Stimulated activated CD8-positive, alpha-beta memory T cell treated with anti-CD3 and anti-CD28 coated beads, Interleukin-15, amount 100 ng/mL, for 4 hours (primary cell): ENCODE measurements at places on chromosomes 2 and 18.

DNA sequence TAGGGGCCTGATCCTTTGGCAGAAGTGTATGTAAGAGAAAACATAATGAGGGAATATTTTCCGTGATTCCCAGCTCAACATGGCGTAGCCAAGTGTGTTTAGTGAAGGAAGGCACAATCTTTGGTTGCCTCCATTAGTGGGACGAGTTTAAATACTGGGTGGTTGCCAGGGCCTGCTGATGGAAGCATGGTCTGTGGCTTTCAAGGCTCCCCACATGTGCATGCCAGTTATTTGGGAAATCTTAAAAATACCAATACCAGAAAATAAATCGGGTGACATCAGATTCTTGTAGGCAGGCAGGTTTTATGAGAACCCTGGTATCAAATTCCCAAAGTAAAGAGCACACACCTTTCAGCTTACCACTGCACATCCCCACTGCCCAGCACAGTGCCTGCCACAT, 7.1 kb downstream of the MYL12A start:
- no peak for DNase-seq

- DNase-seq: no peak
Measured at GRCh38 chr2:231184319-231184718, 14.1 kb upstream of the ARMC9 start.

DNA sequence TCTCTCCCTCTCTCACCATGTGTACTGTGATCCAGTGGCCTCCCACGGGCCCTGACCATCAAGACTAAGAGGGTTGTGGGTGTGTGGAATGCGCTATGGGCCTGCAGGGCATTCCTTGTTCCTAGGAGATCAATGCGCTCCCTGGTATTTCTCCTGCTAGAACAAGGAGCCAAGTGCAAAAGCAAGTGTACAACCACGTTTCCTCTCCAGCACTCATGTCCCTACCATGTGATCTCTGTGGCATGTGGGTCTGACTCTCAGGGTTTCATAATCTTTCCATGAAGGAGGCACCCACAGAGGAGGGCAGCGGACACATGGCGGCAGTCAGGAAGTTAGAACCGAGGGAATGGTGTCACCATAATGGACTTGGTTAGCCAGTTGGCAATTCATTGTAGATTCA, 91.4 kb downstream of the MAPK4 start:
- DNase-seq: no peak

DNA sequence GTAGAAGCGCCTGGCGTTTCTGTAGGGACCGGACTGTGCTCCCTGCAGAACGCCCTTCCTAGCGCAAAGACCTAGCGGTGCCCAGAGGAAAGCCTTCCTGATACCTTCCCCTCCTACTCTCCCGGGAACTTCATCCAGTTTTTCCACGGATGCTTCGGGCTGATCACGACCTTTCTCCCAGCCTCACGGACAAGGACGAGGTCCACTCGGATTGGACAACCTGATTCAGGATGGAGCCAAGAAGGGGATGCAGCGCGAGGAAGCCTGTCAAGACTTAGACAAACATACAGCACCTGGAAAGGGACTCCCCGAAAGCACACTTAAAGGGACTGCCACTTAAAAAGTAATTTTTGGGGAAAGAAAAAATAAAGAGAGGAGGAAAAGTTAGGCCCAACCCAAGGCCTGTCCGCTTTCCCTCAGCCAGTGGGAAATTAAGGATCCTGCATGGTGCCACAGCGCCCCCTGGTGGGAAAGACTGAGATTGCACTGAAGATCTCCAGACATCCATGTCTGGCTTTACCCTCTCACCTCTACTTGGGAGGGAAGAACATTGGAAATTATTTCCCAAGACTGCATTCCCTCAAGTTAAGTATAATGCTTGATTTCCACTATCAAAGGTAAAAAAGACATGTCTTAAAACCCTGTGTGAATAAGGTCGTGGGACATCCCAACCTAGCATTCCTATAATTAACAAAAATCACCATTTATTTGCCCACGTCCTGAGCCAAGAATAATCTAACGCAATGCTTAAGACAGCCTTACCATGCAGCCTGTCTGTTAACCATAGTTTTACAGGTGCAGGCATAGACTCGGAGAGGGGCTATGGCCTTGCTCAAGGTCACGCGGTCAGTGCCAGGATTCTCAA, 13.4 kb upstream of the COPS8 start:
- peak; percentile 23 for DNase-seq

- no peak for DNase-seq
Measured at GRCh38 chr2:55598056-55598795, 19.2 kb downstream of the PPP4R3B start.

- DNase-seq: peak; percentile 75
Measured at GRCh38 chr18:13562494-13563029, 163.8 kb downstream of the FAM210A start.

GRCh38 chr2:216671791-216672343, 23.5 kb downstream of the IGFBP5 start:
- no peak for DNase-seq

DNA sequence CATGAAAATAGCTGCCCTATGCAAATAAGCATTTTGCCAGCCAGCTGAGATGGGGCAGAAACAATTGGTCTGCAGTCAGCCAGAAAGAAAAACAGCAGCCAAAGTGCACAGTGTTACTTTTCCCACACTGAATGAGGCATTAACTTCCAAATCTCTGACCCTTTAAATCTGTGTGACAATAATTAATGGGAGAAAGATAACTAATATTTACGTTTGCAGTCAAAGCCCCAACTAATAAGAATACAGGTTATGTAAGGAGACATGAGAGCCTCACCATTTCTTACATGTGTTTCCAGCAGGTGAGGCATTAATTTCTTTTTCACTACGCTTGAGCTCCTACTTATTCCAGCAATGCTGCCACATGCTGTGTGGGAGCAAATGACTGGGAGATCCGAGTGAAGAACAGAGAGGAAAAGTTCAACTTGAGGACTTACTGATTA, 339.0 kb downstream of the SATB2 start:
- DNase-seq: no peak

DNA sequence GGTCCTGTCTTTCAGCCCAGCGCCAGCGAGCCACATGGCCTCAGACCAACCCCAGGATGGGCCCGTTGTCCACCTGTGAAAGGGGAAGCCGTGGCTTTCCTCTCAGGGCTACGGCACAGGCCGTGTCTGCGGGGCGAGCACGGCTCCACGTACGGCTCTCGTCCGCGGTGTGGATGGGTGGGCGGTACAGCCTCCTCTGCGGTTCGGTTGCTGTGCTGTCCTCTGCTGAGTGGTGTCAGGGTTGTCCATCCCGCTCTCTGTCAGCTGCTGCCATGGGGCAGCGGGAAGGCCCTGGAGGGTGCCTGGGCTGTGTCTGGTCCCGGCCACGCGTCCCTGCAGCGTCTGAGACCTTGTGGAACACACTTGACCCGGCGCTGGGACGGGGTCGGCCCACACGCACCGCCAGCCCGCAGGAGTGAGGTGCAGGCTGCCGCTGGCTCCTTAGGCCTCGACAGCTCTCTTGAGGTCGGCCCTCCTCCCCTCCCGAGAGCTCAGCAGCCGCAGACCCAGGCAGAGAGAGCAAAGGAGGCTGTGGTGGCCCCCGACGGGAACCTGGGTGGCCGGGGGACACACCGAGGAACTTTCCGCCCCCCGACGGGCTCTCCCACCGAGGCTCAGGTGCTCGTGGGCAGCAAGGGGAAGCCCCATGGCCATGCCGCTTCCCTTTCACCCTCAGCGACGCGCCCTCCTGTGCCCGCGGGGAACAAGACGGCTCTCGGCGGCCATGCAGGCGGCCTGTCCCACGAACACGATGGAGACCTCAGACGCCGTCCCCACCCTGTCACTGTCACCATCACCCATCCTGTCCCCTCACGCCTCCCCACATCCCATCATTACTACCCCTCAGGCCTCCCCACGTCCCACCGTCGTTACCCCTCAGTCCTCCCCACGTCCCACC, 128.7 kb downstream of the NFATC1 start:
- DNase-seq: peak; percentile 50

DNA sequence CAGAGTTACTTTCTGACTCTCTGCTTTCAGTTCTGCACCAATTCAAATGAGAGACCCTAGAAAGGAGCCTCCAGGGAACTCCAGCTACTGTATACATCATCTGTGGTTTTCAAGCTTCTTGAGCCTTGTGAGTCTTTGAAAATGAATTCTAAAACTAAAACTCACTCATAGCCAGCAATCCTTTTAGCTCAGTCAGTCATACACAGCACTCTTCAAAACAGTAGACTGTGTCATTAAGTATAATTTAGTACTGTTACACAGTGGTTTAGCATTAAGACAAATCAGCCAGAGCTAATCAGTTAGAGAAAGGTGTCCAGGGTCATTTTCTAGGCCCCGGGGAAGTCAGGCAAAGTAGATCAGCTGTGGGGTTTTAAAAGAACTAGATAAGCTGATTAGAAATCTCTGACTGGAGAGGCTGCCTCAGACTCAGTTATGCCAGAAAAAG, 322.1 kb upstream of the THUMPD2 start:
- no peak for DNase-seq

- no peak for DNase-seq
Measured at GRCh38 chr2:136206613-136207012, 88.7 kb upstream of the CXCR4 start.

DNA sequence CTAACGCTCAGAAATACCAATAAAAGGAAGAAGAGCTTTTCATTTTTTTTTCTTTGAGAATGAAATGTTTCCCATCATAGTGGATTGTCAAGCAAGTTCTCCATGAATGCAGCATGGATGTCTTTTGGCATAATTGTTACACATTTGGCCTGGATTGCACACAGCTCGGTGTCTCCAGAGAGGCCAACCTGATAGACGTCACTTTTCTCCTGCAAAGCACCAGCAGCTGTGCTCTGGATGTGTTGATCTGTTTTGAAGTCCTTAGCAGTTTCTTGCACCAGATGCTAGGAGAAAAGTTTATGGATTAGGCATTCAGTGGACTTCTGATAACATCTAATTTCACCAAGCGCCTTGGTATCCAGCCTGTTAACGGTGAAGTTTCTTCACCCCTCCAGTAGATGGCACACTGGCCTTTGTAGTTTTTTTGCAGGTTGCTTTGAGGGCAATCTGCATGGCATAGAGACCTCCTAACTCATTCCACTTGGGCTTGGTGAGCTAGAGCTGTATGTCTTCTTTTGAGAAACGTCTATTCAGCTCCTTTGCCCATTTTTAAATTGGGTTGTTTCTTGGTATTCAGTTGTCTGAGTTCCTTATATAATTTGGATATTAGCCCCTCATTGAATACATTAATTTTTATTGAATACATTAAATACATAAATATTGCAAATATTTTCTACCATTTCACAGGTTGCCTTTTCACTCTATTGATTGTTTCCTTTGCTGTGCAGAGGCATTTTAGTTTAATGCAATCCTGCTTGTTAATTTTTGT, 59.7 kb downstream of the PTH2R start:
- DNase-seq: no peak

DNA sequence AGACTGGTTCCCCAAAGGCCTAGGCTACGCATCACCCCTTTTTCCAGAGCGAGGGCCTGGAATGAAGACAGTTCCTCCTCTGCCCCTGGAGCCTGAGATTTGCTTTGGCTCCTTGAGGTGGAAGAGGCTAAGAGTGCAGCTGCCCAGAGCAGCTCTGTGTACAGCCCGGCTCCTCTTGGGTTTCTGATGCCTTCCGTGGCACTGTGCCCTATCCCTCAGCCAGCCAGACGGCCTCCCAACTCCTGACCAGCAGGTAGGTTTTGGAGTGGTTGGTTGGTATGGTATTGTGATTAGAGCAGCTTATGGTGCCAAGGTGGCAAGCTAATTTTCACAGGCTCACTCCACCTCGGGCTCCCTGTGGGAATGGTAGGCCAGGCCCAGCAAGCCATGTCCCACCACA, 112.2 kb downstream of the TANC1 start:
- no peak for DNase-seq

DNA sequence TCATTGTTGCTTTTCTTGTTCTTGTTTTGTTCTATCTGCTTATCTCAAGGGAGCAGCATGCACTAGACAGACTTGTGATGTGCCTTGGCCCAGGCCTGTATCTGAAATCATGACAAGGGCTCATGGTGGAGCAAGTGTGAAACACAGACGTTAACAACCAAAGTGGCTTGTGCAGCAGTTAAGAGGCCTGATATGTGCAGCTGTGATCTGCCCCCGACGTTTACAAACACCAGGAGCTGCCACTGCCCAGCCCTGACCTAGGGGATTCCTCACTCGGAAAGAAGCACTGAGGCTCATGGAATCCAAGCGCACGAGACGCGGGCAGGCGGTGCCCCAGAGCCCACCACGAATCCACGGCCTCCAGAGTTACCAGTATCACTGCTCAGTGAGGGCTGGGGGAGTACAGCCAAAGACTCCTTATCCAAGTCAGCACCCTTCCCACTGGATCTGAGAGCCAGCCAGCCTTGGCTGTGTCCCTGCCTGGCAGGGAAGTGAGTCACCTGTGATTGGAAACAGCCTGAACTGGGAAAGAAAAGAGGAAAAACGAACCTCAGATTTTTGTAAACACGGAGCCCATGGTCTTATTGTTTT, 62.3 kb upstream of the SNTG2 start:
- no peak for DNase-seq

DNA sequence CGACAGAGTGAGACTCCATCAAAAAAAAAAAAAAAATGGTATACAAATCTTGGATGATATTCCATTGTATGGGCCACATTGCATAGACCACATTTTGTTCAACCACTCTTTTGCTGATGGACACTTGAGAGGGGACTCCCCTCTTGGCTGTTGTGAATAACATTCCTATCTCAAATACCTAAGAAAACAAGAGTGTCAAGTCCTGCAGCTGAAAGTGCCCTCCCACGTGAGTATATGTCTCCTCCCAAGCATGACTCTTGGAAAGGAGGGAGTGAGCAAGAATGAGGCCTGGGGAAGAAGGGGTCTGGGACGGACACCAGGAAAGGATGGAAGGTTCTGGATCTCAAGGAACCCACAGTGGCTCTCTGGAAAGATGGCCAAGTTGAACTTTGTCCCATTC, 36.0 kb upstream of the NPAS2 start:
- DNase-seq: no peak

DNA sequence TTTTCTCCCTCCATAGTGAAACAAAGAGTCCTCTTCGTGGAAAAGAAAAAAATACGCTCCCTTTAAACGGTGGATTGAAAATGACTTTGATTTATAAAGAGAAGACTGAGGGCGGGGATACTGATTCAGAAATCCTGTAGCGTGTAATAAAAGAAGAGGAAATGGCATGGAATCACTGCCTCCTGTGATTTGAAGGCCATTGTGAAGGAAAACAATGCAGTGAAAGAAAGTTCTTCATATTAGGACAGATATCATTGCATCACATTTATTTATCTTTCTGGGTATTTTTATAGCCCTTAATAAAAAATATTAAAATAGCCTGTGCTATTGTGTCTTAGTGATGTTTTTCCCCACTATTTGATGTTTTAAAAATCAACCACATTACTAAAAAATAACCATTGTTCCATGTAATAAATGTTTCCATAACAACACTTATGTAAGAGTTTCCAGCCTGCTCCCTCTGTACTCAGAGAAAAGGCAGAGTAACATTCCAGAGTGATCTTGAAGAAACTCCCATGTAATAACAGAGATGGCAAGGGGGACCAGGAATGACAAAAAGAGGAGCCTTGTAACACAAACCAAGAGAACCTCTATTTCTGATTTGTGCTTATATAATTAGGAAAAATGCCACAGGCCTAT, 8.0 kb downstream of the MRPL33 start:
- DNase-seq: no peak

- DNase-seq: no peak
Measured at GRCh38 chr2:88658326-88658725, 31.1 kb upstream of the EIF2AK3 start.
